ENCODE measurements at places on chromosomes 2 and 18. TPM values are rescaled to one million over a fixed set of nuclear protein-coding genes. Genes with fewer than 3 reads are reported as not detected.

- H3K36me3 ChIP-seq, result no peaks in the 10 kb centered on the region
- H3K27ac ChIP-seq, result peak within 1 kb of the TSS; percentile 91
- peaks cover 10% of the 10 kb centered on the region for H3K4me1 ChIP-seq
- H3K4me3 ChIP-seq, result peak within 1 kb of the TSS; percentile 99
- no peak for DNase-seq
- no peaks in the 10 kb centered on the region for H3K27me3 ChIP-seq
These were observed at the start of gene CLASP1 for GRCh38 chr2:121649149-121649595. CLASP1 (minus strand) TSS chr2:121649462; CDS start chr2:121605895, 43,567 bp downstream.

DNA sequence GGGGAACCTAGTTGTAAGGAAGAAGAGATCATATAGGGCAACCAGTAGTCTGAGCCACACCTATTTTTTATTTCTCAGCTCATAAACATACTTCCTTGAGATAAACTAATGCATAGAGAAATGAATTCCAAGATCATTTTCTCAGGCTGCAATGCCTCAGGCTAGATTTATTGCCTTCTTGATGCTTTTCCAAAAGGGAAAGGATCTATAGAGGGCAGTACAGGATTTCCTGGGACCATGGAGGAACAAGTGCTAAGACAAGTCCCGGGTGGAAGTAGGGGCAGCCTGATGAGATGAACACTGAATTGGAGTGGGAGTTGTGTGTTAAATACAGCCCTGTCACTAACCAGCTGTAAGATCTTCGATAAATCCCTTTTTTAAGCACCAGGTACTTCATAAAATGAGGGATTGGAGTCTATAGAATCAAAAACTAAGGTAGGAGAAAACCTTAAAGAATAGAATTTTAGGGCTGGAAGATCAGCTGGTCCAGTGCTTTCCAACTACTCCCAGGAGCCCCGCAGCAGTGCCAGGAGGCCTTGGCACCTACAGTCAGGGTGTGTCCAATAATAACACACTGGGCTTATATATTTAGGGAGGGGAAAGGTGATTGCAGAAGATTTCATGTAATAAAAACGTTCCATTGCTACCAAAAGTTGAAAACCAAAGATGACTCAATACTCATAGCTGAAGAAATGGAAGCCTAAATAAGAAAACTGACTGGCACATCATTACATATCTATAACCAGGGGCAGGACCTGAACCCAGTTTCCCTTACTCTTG, 58.1 kb downstream of the SERTAD2 start:
- no peak for DNase-seq
- no peaks in the 10 kb centered on the region for H3K27me3 ChIP-seq
- H3K4me3 ChIP-seq, result no peak overlapping the region
- H3K36me3 ChIP-seq, result peaks cover 23% of the 10 kb centered on the region

The MOGAT1 gene
- 0.38 TPM for total RNA-seq

DNA sequence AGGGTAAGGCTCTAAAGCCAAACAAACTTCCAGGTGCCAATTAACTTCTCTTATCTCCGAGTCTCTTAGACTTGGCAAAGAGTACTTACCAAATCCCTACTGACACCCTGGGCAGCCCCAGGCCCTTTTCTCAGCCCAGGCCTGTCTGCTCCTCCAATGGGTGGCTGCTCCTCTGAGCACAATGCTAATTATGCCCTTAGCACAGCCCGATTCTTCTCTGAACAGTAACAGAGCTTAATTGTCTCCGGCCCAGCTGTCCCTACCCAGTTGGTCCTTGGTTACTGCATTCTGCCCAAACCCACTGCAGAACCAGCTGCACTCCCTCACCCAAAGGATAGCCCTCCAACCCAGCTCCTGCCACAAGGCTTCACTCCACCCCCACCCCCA, 110.3 kb downstream of the SMAD7 start:
- H3K4me3 ChIP-seq, result no peak overlapping the region
- no peak for DNase-seq
- H3K4me1 ChIP-seq, result peaks cover 25% of the 10 kb centered on the region
- H3K27ac ChIP-seq, result no peak overlapping the region

DNA sequence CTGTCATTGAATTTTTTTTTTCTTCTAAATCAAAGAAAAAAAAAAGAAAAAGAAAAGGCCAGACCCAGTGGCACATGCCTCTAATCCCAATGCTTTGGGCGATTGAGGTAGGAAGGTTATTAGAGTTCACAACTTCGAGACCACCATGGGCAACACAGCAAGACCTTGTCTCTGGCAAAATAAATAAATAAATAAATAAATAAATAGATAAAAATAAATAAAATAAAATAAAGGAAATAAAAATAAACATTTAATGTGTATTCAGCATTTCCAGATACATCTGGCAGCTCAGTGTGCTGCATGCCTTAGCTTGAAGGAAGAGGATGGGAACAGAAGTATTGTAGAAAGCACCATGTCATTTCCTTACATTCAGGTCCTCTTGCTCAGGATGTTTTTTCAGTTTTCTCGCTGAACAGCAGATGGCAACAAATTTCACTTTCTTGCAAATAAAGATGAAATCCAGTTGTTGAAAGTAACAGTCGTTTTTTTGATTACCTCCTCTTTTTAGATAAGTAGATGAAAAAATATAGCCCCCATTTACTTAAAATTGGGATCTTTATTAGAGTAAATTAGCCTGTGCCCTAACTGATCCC, 25.7 kb upstream of the FAM178B start:
- no peaks in the 10 kb centered on the region for H3K27me3 ChIP-seq
- no peak overlapping the region for H3K27ac ChIP-seq
- no peaks in the 10 kb centered on the region for H3K36me3 ChIP-seq
- no peaks in the 10 kb centered on the region for H3K4me1 ChIP-seq
- H3K4me3 ChIP-seq, result no peak overlapping the region
- DNase-seq, result no peak

The CPO gene
- total RNA-seq, result 0.95 TPM

GRCh38 chr2:181685150-181685688, 4.9 kb upstream of the NEUROD1 start:
- H3K4me1 ChIP-seq, result no peaks in the 10 kb centered on the region
- H3K27me3 ChIP-seq, result peaks cover 100% of the 10 kb centered on the region
- no peaks in the 10 kb centered on the region for H3K36me3 ChIP-seq
- DNase-seq, result peak; percentile 77

GRCh38 chr18:42477267-42477666, 522.2 kb downstream of the PIK3C3 start:
- no peaks in the 10 kb centered on the region for H3K27me3 ChIP-seq
- DNase-seq, result no peak
- H3K4me1 ChIP-seq, result no peaks in the 10 kb centered on the region
- H3K4me3 ChIP-seq, result no peak overlapping the region
- no peaks in the 10 kb centered on the region for H3K36me3 ChIP-seq
- H3K27ac ChIP-seq, result no peak overlapping the region

DNA sequence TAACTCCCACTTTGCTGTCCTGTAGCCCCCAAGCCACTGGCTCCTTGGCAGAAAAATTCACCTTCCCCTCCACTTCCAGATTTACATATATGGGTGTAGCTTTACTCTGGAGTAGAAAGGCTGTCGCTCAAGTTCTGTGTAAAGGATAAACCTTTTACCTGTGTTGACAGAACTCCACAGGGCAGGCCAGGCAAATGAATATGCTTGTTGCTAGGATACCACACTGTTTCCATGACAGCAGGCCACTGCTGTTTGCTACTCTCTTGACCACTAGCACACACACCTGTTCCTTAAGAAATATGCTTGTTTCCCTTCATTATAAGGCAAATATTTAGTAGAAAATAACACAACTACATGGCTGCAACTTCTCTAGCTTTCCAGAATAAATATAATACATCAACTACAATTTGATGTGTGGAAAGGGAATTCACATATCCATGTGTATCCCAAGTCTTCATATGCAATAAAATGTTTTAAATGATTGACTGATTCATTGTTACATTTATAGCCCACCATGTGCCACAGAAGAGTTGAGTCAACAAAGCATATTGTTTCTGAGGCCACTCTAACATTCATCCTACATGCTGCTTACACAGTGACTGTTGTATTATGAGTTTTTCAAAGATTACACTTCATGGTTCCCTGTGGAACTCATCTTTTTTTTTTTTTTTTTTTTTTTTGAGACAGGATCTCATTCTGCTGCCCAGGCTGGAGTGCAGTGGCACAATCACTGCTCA, 56.2 kb upstream of the ROCK1 start:
- no peaks in the 10 kb centered on the region for H3K4me1 ChIP-seq
- no peak overlapping the region for H3K27ac ChIP-seq
- peak; percentile 90 for DNase-seq

- peaks cover 27% of the 10 kb centered on the region for H3K4me1 ChIP-seq
- H3K27me3 ChIP-seq, result no peaks in the 10 kb centered on the region
- peak; percentile 51 for DNase-seq
- no peak overlapping the region for H3K27ac ChIP-seq
- no peaks in the 10 kb centered on the region for H3K36me3 ChIP-seq
These were observed 81.3 kb upstream of the ACAA2 start for GRCh38 chr18:49894517-49895226.

The CRYGC gene
- not detected for total RNA-seq

DNA sequence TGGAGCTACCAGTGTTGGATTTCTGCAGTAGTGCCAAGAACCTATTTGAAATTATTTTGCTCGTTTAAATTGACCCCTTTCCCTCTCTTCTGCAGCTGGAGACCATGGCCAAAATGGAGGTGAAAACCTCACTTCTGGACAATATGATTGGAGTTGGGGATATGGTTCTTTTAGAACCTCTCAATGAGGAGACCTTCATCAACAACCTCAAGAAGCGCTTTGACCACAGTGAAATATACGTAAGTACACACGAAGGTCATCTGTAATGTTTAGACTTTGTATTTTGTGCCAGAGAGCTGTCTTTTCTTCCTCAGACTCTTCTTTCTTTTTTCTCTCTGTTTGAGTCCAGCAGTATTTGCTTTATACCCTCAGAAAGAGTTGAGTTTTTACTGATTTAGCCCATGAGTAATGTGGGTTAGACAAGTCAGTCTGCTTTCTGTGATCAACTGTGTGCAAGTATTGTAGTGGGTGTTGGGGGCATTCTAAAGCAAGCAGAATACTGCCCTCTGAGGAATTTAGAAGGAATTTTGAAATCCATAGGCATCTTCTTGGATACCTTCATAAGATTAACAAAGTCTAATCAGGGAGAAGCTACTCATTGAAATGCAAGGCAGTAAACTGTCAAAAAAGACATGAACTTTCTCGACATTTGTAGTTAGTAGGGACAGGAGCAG, 31.7 kb downstream of the MYO1B start:
- H3K27ac ChIP-seq, result no peak overlapping the region
- peaks cover 60% of the 10 kb centered on the region for H3K36me3 ChIP-seq
- H3K27me3 ChIP-seq, result no peaks in the 10 kb centered on the region

The HOXD4 gene
- not detected for total RNA-seq

The NR4A2 gene
- 1.4 TPM for total RNA-seq

- H3K27me3 ChIP-seq, result no peaks in the 10 kb centered on the region
- no peaks in the 10 kb centered on the region for H3K4me1 ChIP-seq
- no peak for DNase-seq
- no peak overlapping the region for H3K4me3 ChIP-seq
- no peak overlapping the region for H3K27ac ChIP-seq
These were observed 8.5 kb upstream of the AGAP1 start for GRCh38 chr2:235485362-235485761.

GRCh38 chr2:223055836-223056235, 3.8 kb downstream of the KCNE4 start:
- no peak overlapping the region for H3K27ac ChIP-seq
- no peaks in the 10 kb centered on the region for H3K36me3 ChIP-seq
- no peaks in the 10 kb centered on the region for H3K4me1 ChIP-seq

DNA sequence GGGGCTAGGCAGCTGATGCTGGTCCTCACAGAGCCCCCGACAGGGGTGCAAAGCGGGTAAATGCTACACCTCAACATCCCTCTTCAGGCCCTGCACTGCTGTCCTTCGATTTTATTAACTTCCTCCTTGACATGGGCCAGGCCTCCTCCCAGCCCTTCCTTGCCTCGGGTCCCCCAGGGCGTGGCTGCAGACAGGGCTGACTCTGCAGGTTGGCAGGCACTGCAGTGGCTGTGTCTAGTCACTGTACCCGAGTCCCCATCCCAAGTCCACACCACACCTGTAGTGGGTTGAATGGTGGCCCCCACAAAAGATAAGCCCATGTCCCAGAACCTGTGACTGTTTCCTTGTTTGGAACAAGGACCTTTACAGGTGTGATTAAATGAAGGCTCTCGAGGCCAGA, 140.2 kb downstream of the TWIST2 start:
- no peak for DNase-seq
- H3K36me3 ChIP-seq, result no peaks in the 10 kb centered on the region
- H3K4me3 ChIP-seq, result no peak overlapping the region
- H3K27ac ChIP-seq, result no peak overlapping the region

DNA sequence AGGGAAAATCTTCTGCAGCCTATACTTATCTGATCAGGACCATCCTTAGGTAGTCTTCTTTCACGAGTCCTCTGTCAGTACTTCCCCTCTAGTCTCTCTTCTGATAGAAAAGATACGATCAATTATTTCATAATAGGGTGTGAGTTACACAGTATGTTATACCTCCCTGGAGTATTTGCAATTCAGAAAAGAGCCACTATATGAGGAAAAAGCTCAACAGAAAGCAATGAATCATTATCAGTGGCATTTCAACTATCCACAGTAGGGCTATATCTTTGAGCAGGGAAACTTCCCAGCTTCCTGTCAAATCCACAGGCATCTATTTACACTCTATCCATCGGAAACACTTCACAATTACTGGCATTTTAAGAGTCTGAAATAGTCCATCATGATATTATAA, 105.3 kb upstream of the ACVR2A start:
- H3K27ac ChIP-seq, result no peak overlapping the region
- peaks cover 9% of the 10 kb centered on the region for H3K4me1 ChIP-seq
- no peak for DNase-seq
- no peaks in the 10 kb centered on the region for H3K36me3 ChIP-seq
- no peaks in the 10 kb centered on the region for H3K27me3 ChIP-seq

DNA sequence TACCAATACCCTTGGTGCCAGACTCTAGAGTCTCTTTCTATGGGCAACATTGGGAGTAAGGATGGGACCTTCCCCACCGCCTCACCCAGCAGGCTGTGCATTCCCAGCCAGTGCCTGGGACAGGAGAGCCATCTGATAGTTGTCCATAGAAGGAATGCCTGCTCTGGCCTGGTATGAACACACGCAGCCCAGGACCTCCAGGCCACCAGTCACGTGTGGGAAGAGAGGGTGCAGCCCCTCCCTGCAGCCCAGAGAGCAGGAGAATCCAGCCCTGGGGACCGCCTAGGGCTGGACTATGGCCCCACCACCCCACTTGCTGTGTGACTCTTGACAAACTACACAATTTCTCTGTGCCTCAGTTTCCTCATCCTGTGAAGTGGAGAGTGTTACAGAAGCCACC, 52.5 kb upstream of the ID2 start:
- no peak for DNase-seq
- H3K27me3 ChIP-seq, result no peaks in the 10 kb centered on the region
- no peaks in the 10 kb centered on the region for H3K36me3 ChIP-seq
- no peak overlapping the region for H3K27ac ChIP-seq
- H3K4me1 ChIP-seq, result peaks cover 5% of the 10 kb centered on the region

GRCh38 chr2:16553226-16553625, 112.4 kb downstream of the CYRIA start:
- H3K27ac ChIP-seq, result no peak overlapping the region
- no peaks in the 10 kb centered on the region for H3K36me3 ChIP-seq
- DNase-seq, result peak; percentile 74
- H3K4me1 ChIP-seq, result no peaks in the 10 kb centered on the region
- no peaks in the 10 kb centered on the region for H3K27me3 ChIP-seq

All from endodermal cell (in vitro differentiated cells).